ENCODE measurements at places on chromosomes 2 and 18.
A peak's percentile ranks its signal among the peaks of the same experiment; 100 is the strongest.

DNA sequence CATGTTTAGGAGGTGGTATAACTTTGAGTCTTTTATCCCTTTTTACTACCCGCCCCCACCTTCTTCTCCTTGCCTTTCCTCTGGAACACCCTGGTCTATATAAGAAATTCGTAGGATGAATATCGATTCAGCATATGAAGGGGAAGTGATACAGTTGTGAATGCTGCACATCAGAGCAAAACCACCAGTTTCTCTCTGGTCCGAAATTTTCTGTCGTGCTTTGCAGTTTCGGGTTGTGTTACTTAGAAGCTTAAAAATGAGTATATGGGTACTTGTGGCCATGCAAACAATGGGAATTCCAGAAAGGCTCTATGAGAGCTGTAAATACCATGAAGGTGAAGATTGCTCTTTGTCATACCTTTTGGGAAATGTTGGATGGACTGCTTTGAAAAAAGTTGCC lies 60.6 kb downstream of the DAW1 start:
- DNase-seq, result no peak

- DNase-seq, result no peak
Observed at GRCh38 chr2:193332941-193333340, 1138.2 kb upstream of the TMEFF2 start.

DNA sequence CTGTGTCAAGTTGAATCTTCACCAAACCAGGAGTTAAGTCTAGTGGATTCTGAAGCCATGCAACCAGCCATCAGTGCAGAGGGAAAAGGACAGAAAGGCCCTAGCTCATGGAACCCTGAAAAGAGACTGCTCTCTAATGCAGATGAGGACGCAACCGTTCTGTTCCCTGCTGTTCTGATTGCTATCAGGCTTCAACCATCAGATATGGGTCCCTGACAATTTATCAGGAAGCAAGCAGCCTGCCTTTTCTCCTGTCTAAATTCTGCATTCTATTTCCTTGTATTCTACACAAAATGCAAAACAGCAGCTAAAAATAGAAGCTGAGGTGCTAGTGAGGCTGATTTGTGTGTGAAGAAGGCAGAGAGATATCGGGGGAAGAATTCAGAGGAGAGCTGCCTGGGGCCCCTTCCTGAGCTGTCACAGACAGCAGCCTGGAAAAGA lies 68.4 kb upstream of the RTN4 start:
- DNase-seq, result no peak

DNA sequence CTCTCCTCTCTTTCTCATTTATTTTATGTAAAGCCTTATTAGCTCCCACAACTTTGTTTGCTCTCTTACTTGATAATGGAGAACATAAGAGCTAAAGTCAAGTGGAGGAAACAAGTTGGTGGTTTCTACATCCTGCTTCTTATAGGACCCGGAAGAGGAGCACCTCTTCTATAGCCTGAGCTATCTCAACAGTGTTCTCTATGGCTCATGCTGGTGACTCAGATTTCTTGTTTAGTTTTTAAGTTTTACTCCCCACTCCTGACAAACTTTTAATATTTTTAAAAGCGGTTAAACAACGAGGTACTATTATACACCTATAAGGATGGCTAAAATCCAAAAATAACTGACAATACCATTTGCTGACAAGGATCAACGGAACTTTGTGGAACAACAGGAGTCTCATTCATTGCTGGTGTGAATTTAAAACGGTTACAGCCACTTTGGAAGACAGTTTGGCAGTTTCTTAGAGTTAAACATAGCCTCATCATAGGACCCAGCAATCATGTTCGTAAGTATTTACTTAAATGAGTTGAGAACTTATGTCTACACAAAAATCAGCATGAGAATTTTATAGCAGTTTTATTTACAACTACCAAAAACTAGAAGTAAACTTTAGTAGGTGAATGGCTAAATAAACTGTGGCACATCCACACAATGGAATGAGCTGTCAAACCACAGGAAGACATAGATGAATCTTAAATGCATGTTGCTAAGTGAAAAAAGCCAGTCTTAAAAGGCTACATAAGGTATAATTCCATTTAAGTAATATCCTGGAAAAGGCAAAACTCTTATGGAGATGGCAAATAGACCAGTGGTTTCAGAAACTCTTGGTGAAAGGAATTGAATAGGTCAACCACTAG lies 12.7 kb upstream of the CDC42EP3 start:
- DNase-seq, result no peak

DNA sequence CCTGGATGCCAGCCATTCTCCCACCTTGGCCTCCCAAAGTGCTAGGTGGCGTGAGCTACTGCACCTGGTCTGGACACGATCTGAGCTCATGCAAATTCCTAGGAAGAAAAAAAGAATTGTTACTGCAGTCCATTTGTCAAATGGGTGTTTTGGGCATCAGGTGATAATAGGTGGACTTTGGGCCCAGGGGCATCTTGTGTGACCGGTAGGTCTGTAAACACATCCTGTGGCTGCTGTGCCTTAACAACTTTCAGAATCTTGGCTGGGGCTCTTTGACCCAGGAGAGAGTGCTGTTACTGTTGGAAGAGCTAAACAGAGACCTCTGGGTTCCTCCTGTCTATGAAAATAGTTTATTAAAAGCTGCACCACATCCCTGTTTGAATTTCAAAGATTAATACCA lies 34.9 kb upstream of the TFCP2L1 start:
- DNase-seq, result no peak

GRCh38 chr2:132473174-132473883 lies 56.7 kb downstream of the GPR39 start:
- DNase-seq, result no peak

- peak; percentile 39 for DNase-seq
Observed at GRCh38 chr2:147845411-147845971, 662 bp downstream of the ACVR2A start.

GRCh38 chr2:1769703-1770422 lies 25.5 kb upstream of the PXDN start:
- peak; percentile 4 for DNase-seq

DNA sequence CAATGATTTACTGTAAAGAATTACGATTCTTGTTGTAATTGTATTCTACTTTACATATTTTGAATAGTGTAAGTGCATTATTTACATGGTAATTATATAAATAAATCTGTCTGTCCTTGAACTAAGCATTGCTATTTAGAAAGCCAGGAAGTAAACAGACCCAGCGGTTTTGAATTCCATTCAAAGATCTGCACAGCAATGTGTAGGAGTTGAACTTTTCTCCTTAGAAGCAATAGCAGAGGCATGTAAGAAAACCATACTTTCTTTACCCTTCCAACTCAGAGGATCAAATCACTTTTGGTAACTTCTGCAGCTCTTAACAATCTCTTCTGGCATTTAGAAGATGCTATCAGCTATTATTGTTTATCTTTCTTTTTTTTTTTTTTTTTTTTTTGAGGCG lies 109.2 kb upstream of the VRK2 start:
- DNase-seq, result no peak
